ENCODE measurements at places on chromosomes 4 and X. TPM values are rescaled to one million over a fixed set of nuclear protein-coding genes. Genes with fewer than 3 reads are reported as not detected.

The G6PD gene
- 15.5 TPM for total RNA-seq

The CCNA2 gene
- total RNA-seq, result 39.8 TPM

The PDLIM3 gene
- total RNA-seq, result 213 TPM

The GSX2 gene
- not detected for total RNA-seq

The BGN gene
- 91.5 TPM for total RNA-seq

The QRFPR gene
- total RNA-seq, result not detected

The MTMR1 gene
- total RNA-seq, result 30.0 TPM

The SPOCK3 gene
- 1.3 TPM for total RNA-seq

The FGFR3 gene
- total RNA-seq, result 2.5 TPM

The HEPH gene
- total RNA-seq, result 9.1 TPM

The PABPC5 gene
- total RNA-seq, result 3.7 TPM

The NAP1L3 gene
- 3.5 TPM for total RNA-seq

The CXCL11 gene
- 0.14 TPM for total RNA-seq

The EDA gene
- 12.5 TPM for total RNA-seq

The TLR10 gene
- total RNA-seq, result 2.0 TPM

The ARHGAP36 gene
- not detected for total RNA-seq

The TCP11X1 gene
- total RNA-seq, result not detected

The IL3RA gene
- 8.2 TPM for total RNA-seq

The PAGE1 gene
- total RNA-seq, result not detected

The GLOD5 gene
- total RNA-seq, result not detected

The TIMM17B gene
- total RNA-seq, result 29.5 TPM

The CXorf66 gene
- not detected for total RNA-seq

The ZAR1 gene
- not detected for total RNA-seq

The MTNR1A gene
- total RNA-seq, result not detected

The AMBN gene
- not detected for total RNA-seq

The ARSJ gene
- 7.0 TPM for total RNA-seq

The FANCB gene
- total RNA-seq, result 0.51 TPM

The RAB33A gene
- total RNA-seq, result 1.5 TPM

All from uterus (tissue), 4 donors.